Hematopoietic multipotent progenitor cell treated with erythropoietin and hydrocortisone succinate and interleukin-3 and kit ligand, for 6 days (in vitro differentiated cells): ENCODE measurements at places on chromosomes 6 and 20.

- DNase-seq, result no peak
These were observed 1107.3 kb upstream of the MAP3K7 start for GRCh38 chr6:91694016-91694654.

DNA sequence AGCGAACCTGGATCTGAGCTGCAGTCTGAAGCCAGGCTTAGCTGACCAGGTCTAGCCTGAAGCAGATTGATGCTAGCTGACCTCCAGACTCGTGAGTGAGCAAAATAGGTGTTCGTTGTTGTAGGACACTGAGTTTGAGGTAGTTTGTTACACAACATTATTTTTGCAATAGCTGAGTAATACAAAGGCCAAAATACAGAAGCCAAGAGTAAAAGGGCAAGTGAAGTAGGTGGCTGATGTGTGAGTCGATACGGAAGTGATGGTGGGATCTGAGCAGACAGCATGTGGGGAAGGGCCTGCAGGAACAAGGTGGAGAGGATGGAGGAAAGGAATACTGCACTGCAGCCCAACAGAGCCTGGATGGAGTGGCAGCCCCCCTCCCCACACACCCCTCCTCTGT, 8.5 kb upstream of the SPATS1 start:
- DNase-seq, result no peak

DNA sequence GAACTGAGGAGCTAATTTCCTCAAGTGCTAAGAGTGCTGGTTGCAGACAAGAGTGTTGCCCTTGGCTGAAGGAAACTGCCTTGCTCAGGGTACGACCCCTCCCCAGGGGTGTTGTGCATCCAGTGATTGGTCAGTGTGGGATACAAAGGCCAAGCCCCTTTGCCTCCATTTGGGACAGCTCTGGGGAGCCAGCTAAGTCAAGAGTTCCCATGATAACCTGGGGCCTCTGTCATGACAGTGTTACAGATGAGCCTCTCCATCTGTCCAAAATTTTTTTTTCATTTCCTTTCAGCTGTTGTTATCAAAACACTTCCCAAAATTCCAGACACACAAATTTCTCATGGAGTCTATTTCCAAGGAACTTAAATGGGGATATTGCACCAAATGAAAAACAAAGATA, 93.3 kb downstream of the HS3ST5 start:
- DNase-seq, result no peak

- DNase-seq, result no peak
These were observed 3.2 kb downstream of the BACH2 start for GRCh38 chr6:90293319-90293953.

- no peak for DNase-seq
These were observed 29.0 kb upstream of the SCUBE3 start for GRCh38 chr6:35184580-35185301.

DNA sequence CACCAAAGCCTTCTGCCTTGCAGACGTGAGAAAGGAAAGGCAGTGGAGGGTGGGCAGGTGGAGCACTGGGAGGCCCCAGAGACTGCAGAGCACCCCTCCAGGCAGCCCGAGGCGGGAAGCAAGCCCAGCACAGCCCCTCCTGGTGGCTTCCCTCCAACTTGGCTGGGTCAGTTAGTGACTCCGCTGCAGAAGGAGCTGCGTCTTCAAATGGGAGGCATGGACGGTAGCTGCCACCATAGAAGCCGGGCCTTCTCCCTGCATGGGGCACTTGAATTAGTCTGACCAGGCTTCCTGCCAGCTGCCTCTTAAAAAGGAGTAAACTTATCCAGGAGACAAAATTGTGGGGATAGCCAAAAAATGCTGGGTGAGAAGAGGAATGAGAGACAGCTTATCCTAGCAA, 88.0 kb upstream of the RPS6KA2 start:
- DNase-seq, result no peak

GRCh38 chr6:155219858-155220301, 43.9 kb upstream of the CLDN20 start:
- DNase-seq, result no peak
